ENCODE measurements at places on chromosomes 7 and 10.

- DNase-seq: no peak
These were observed 375.8 kb downstream of the HGF start for GRCh38 chr7:81394029-81394428.

GRCh38 chr10:96118604-96119450, 11.3 kb upstream of the ZNF518A start:
- no peak for DNase-seq

- no peak for DNase-seq
These were observed 151.6 kb downstream of the EMX2 start for GRCh38 chr10:117694190-117694589.

- no peak for DNase-seq
These were observed 452.3 kb upstream of the GALNT17 start for GRCh38 chr7:70679661-70680060.

DNA sequence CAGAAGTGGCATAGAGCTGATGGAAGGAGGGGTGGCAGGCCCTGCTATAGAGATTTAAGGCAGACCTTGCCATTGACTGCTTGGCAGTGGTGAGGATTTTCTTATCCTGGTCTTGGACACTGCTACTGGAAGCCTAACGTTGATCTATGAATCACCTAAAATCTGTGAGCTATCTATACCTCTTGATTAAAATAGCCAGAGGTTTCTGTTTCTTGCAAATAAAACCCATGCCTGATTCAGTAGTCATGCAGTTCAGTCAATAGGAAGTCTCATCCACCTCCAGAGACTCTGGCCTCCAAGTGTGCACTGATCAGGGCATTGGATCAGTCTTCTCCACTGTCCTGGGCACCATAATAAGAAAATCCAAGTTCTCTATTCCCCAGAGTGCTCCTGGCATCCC, 286.5 kb downstream of the PTEN start:
- DNase-seq: no peak

DNA sequence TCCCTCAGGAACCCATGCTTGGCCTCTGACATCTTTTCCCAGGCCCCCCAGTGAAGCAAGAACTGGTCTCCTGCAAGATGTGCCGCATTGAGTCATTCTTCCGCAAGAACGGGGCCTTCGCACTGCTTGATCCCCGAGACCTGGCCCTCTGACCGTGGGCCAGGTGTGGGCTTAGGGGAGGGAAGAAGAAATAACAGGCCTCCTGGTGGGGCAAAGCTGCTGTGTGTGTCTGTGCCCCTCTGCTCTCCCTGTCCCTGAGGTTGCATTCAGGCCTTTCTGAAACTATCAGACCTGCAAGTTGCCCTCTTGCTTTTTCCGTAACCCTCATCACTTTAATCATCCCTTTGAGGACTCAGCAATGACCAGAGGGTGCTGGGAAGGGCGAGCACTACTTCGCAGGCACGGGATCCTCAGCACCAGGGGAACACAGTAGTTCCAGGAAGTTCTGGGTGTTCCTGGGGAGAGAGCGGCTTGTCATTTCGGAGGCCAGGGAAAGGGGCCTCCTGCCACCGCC, 6.0 kb downstream of the ATP6V1F start:
- no peak for DNase-seq

All from islet precursor cell (in vitro differentiated cells).